DMS79 treated with DMSO at 0.1 percent for 48 hours (cell line): ENCODE measurements at places on chromosomes 6 and 20.

- no peak for DNase-seq
Observed at GRCh38 chr6:5179917-5180316, 80.8 kb downstream of the LYRM4 start.

GRCh38 chr6:71334768-71335167, 46.2 kb downstream of the OGFRL1 start:
- no peak for DNase-seq

- no peak for DNase-seq
Observed at GRCh38 chr6:130183271-130184222, 39.2 kb downstream of the SAMD3 start.

- DNase-seq, result no peak
Observed at GRCh38 chr20:14860410-14860814, 523.0 kb upstream of the FLRT3 start.

DNA sequence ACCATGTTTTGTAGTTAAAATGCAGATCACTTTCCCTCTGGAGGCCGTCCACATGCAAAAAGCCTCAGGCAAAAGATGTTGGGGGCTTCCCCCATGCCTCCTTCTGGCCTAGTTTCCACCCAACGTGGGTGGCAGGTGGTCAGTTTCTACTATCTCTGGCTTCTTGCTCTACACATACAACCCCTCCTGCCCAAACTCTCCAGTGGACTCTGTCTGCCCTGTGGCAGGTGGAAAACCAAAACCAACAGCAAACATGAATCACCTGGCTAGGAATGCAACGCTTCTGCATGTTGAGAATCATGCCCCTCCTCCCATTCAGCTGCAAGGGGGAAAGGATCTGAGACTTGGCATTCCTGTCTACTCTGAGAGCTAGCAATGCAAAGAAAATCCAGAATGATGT, 94.8 kb downstream of the MBOAT1 start:
- peak; percentile 60 for DNase-seq

- no peak for DNase-seq
Observed at GRCh38 chr20:34915131-34915530, 38.7 kb downstream of the ACSS2 start.

DNA sequence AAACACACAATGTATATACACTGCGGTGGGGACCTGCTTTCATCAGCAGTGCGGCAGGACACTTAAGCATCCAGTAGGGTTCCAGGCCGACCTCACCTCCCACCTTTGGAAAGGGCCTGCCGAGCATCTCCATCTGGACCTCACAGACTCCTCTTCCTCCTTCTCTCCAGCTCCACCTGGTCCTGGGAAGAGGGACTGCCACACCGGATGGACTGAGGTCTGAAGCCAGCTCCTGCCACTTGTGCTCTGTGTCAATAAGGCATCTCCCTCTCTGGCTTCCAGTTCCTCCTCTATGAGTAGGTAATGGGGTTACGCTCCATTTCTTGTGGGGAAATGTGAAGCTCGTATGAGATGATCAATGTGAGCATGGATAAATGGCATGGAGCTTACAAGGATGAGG, 19.1 kb upstream of the NNAT start:
- peak; percentile 66 for DNase-seq

- DNase-seq, result no peak
Observed at GRCh38 chr20:54435015-54435414, 40.4 kb upstream of the DOK5 start.

DNA sequence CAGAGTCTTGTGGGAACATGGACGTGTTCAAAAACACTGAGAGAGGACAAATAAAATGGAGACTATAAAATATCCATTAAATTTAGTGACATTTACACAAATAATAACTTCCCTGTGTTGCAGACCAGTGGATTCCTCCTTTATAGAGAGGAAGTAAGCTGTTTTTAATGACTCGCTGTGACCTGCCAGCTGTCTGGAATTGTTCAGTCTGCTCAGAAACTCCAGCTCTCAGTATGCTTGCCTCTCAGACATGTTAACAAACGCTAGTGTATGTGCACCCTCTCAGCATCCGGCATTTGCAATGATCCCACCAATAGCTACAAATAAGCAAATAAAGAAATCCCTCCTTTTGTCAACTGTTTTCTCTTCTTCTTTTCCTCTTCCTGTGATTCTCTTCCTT, 158.0 kb upstream of the TCF21 start:
- DNase-seq, result no peak

DNA sequence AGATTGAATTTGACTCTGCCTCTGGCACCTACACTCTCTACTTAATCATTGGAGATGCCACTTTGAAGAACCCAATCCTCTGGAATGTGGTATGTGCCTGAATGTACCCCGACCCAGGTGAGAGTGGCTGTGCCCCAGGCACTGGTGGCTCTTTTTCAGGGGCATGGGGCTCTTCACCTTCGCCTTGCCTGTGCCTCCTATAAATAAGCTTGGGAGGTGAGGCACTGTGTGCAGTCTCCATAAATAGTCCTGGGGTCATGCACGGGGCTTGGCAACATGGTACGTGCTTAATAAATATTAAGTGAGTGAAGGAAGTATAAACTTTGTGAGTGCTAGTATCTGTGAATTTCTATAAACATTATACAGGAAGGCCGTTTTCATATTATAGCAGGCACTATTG, 33.0 kb downstream of the GHRH start:
- no peak for DNase-seq

DNA sequence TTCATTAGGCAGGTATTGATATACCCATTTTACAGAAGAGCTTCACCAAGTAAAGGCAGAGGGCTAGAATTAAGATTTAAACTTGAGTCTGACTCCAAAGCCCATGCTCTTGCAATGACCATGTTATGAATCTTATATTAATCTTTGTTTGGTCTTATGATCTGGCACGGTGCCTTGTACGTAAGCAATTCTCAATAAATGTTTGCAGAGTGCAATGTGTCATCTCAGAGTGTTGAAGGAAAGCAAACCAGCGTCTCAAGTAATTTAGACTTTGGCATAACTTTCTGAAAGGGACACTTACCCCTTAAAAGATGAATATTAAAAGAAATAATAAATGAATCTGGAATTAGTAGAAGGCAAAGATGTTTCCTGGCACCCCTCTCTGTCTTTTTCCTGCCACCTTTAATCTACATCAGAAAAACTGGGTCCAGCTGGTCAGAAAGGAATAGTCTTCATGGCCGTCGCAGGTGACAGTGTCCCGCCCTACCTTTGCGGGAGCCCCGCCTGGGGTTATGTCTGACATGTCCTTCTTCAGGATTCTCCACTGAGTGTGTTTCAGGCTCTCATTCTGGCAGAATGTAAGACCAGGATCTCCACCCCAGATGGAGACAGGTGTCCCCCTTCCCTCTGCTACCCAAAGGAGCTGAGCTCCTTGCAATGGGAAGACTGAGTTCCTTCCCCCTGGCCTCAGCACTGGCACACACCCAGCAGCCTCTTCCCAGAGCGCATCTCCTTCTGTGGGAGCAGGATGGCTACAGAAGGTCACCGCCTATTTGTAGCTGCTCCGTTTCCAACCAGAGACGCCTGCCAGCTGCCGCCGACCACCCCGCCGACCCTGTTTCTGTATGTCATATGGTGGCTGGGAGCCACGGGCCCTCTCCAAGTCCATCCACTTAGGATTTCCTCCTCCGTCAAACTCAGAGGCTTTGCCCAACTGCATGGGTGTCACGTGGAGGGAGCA, 266.3 kb upstream of the ECI2 start:
- DNase-seq, result no peak

- no peak for DNase-seq
Observed at GRCh38 chr6:10398446-10399218, 16.2 kb downstream of the TFAP2A start.

GRCh38 chr20:32443386-32443974, 85.3 kb downstream of the ASXL1 start:
- no peak for DNase-seq

DNA sequence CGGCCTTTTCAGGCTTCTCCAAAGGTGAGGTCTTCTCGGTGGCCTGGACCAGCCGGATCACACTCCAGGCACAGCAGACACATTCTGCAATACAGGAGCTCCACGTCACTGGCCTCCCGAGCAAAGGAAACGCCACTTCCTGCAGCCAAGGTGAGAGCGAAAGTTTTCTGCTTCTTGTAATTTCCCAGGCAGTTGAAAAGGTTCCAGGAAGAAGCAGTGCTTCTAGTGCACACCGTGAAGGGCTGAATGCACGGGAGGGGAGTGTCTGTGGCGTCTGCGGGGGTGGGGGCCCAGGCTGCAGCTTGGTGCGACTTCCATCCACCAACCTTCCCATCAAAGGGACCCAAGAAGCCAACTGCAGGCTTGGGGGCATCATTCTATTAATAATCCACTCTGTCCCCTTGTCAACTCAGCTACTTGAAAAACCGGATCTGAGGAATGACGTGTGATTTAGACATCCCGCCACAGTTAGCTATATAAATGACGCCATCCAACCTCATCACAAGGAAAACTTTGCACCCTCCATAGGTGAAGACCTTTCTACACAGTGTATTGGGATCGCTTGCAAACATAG, 61.1 kb downstream of the NFATC2 start:
- no peak for DNase-seq

GRCh38 chr6:7171733-7172132, 64.0 kb downstream of the RREB1 start:
- no peak for DNase-seq

- no peak for DNase-seq
Observed at GRCh38 chr20:23142162-23143050, 56.3 kb upstream of the CD93 start.

DNA sequence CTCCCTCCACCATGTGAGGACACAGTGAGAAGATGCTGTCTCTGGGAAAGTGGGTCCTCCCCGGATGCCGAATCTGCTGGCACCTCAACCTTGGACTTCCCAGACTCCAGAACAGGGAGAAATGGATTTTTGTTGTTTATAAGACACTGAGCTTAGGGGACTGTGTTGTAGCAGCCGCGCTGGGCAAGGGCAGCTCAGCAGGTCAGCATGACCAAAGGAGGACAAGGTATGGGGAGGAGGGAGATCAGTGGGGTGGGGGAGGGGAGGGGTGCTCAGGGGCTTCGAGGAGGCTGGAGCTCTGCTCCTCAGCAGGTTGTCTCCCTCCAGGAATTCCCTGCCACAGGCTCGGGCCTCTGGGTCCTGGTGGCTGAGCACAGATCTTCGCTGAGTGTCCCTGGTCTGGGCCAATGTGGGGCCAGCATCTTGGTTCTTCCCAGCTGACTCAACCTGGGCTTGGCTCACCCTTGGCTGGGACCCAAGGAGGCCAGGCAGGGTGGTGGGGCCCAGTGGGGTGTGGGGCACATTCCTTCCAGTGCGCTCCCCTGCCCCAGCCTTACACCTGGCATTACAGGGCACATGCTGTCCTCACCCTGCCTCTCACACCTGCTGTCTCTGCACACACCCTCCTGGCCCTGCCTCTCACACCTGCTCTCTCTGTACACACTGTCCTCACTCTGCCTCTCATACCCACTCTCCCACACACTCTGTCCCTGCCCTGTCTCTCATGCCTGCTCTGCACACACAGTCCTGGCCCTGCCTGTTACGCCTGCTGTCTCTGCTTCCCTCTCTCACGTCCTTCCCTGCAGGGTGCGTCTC, 107.3 kb downstream of the SYCP2 start:
- DNase-seq, result peak; percentile 90

GRCh38 chr6:152093711-152094110, 286.2 kb downstream of the ESR1 start:
- no peak for DNase-seq

DNA sequence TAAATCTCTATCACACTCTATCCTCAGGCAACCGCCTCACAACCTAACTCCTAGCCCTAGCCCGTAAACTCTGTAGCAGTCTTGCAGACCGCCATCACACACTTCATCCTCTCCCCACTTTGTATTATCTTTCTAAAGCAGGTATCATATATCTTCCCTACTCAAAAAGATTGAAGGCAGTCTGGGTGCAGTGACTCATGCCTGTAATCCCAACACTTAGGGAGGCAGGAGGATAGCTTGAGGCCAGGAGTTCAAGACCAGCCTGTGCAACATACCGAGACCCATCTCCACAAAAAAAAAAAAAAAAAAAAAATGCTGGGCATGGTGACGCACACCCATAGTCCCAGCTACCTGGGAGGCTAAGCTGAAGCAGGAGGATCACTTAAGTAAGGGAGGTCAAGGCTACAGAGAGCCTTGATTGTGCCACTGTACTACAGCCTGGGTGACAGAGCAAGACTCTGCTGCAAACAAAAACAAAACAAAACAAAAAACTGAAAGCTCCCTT, 22.9 kb downstream of the RANBP9 start:
- no peak for DNase-seq

- peak; percentile 92 for DNase-seq
Observed at GRCh38 chr6:42453031-42453653, 1.4 kb upstream of the TRERF1 start.

DNA sequence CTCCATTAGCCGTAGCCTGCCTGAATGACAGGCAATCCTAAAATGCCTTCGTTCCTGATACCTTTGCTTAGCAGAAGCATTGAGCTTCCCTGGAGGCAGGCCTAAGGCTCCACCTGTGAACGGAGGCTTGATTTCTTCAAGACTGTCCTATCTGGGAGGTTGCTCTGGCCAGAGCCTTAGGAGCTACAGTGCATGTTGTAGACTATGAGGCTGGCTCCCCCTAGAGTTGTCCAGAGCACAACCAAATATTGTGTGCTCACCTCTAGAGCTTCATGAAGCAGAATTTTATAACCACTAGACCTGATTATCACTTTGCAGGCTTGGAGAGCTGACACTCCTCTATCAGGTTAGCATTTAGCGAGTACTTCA, 217.8 kb downstream of the MAFB start:
- DNase-seq, result peak; percentile 4

GRCh38 chr6:148429423-148429822, 86.8 kb downstream of the SASH1 start:
- DNase-seq, result no peak

- DNase-seq, result no peak
Observed at GRCh38 chr6:140475086-140475485, 1100.6 kb upstream of the CITED2 start.

GRCh38 chr6:22284666-22285065, 12.2 kb downstream of the PRL start:
- no peak for DNase-seq

- DNase-seq, result no peak
Observed at GRCh38 chr6:34065466-34066217, 80.2 kb downstream of the GRM4 start.

- DNase-seq, result no peak
Observed at GRCh38 chr6:89797317-89797716, 22.3 kb downstream of the MDN1 start.

DNA sequence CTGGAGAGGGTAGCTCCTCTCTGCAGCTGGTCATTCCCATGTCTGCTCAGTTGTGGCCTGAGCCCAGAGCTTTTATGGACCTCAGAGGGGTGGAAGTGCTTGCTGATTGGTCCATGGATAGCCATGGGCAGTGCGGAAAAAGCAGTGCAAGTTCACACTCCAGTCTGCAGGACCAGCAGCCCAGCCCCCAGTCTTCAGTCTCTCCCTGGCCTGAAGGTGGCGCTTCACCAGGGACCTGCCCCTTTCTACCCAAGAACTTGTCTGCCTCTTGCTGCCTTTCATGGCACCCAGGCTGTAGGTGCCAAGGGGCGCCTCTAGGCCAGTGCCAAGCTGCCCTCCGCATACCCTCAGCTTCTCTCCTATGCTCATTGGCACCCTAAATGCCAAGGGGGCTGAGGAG, 91.0 kb downstream of the TBXT start:
- no peak for DNase-seq

- no peak for DNase-seq
Observed at GRCh38 chr6:149127212-149127611, 190.3 kb upstream of the TAB2 start.
